Effector memory CD4-positive, alpha-beta T cell (primary cell): ENCODE measurements at places on chromosomes 11 and 22.

- no peak overlapping the region for H3K27ac ChIP-seq
- H3K4me3 ChIP-seq: peak overlapping the region; percentile 37
- H3K36me3 ChIP-seq: no peaks in the 10 kb centered on the region
- peaks cover 28% of the 10 kb centered on the region for H3K27me3 ChIP-seq
Measured at GRCh38 chr11:33868647-33869461, 23.0 kb downstream of the LMO2 start.

DNA sequence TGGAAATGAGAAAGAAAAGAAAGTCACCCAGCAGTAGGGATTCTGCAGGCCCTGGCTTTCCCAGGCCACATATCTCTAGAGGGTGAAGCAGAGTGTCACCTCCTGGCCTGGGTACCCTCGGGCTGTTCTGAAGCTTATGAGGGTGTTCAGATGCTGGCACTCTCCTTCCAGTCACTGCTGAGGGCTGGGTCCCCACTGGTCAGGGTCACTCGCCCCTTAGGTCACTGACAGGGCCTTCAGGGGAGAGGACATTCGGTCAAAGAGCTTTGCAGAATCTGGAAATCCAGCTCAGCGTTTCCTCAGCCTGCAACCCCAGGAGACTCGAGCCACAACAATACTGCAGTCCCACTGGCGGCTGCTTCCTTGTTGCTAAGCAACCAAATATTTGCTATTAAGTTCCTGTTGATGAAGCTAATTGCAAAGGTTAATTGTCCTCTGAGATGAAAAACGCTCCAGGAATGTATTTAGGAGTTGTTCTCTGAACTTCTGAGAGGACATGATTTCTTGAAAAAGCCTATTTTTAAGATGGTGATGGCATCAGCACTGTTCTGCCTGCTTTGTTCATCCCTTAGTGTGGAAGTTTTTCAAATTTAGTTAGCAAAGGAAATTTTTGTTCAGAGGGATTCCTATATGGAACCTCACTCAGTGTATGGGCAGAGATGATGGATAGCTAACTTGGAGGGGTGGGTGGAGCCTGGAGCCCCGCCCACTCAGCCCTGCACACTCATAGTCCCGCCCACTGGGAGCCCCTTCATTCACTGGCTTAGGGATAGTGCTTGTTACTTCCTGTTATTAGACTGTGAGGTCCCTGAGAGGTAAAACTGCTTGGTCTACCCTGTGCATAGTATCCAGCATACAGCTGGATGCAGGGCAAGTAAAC, 109.2 kb downstream of the CSNK2A3 start:
- peak; percentile 2 for DNase-seq
- H3K4me1 ChIP-seq: peaks cover 21% of the 10 kb centered on the region
- no peak overlapping the region for H3K4me3 ChIP-seq
- no peaks in the 10 kb centered on the region for H3K27me3 ChIP-seq
- no peaks in the 10 kb centered on the region for H3K36me3 ChIP-seq
- peak overlapping the region; percentile 58 for H3K27ac ChIP-seq

GRCh38 chr11:2385156-2386151, 8.3 kb downstream of the CD81 start:
- peaks cover 44% of the 10 kb centered on the region for H3K4me1 ChIP-seq
- no peak for DNase-seq
- no peaks in the 10 kb centered on the region for H3K27me3 ChIP-seq
- no peak overlapping the region for H3K27ac ChIP-seq
- H3K4me3 ChIP-seq: no peak overlapping the region

- H3K27me3 ChIP-seq: no peaks in the 10 kb centered on the region
- DNase-seq: no peak
- no peak overlapping the region for H3K27ac ChIP-seq
- H3K4me1 ChIP-seq: no peaks in the 10 kb centered on the region
Measured at GRCh38 chr11:108112057-108112456, 9.3 kb upstream of the ACAT1 start.

DNA sequence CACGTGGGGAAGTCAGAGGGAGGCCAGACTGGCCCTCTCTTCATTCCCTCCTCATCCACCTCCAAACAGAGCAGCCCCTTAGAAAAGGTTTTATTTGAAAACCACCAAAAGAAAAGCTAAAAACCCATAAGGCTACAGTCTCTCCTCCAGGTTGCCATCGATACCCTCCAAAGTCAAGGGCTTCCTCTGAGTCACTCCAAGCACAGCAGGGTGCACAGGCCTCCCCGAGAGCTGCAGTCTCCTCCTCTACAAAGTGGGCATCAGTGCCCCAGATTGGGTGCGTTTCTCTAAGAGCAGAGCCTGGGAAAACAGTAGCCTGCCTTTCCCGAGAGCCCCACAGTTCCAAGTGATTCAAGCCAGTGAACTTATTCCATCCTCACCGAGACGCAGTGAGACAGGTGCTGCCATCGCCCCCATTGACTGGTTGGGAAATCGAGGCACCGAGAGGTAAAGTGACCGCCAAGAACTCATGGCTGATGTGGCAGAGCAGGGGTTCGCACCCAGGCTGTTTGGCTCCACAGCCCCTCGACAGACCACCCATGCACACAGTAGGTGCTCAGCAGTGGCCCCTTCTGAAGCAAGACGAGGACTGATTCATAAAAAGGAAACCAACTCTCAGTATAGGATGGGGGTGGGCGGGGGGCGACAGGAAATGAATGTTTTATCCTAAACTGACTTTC, 91.7 kb upstream of the SHISAL1 start:
- H3K4me3 ChIP-seq: no peak overlapping the region
- no peaks in the 10 kb centered on the region for H3K4me1 ChIP-seq
- no peaks in the 10 kb centered on the region for H3K27me3 ChIP-seq
- no peak overlapping the region for H3K27ac ChIP-seq
- no peaks in the 10 kb centered on the region for H3K36me3 ChIP-seq
- DNase-seq: no peak

GRCh38 chr11:114619659-114620173, 24.1 kb upstream of the NXPE4 start:
- no peaks in the 10 kb centered on the region for H3K27me3 ChIP-seq
- no peak overlapping the region for H3K27ac ChIP-seq
- no peaks in the 10 kb centered on the region for H3K36me3 ChIP-seq
- no peaks in the 10 kb centered on the region for H3K4me1 ChIP-seq
- DNase-seq: no peak
- no peak overlapping the region for H3K4me3 ChIP-seq

- no peaks in the 10 kb centered on the region for H3K36me3 ChIP-seq
- H3K4me3 ChIP-seq: no peak overlapping the region
- no peaks in the 10 kb centered on the region for H3K27me3 ChIP-seq
- H3K27ac ChIP-seq: no peak overlapping the region
- no peaks in the 10 kb centered on the region for H3K4me1 ChIP-seq
Measured at GRCh38 chr11:83219095-83219494, 25.6 kb downstream of the ANKRD42 start.

DNA sequence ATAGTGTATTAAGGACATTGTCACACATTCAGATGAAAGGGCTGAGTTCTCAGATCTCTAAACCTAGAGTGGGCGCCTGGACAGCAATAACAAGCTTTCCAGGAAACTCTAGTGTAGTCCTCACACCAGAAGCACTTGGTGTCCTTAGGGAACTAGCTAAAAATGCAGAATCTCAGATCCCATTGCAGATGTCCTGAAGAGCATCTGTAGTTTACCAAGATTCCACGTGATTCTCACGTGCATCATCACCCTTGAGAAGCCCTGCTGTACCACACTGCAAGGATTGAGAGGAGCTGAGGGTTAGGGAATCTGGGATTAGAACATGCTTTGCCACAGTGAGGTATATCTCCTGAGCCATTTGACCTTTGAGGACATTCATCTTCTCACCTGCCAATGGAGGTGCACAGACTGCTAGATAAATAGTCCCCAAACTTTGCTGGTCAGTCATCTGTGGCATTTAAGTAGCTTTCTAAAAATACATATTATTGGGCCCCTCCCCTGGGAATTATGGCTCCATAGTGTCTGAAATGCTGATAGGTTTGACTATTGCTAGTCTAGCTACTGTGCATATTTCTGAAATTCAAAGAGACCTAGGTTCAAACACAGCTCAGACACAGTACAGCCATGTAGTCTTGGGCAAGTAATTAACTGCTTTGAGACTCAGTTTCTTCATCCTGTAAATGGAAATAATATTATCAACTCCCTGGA, 1068.9 kb downstream of the OPCML start:
- no peak overlapping the region for H3K4me3 ChIP-seq
- H3K27me3 ChIP-seq: no peaks in the 10 kb centered on the region
- no peaks in the 10 kb centered on the region for H3K36me3 ChIP-seq

DNA sequence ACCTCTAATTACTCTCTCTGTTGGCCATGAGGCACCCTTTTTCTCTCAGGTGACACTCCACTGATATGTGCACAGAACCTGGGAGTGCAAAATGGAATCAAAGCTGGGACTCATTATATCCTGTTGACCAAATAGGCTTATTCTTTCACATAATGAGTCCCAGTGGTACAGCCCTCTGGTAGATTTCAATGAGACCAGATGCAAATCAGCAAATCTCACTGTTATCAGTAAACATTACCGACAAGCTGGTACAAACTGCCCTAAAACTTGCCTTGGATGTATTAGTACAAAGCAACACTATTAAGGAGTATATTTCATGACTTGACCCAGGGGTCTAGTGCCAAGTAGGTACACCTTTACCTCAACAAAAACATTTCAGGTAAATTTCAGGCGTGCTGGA, 128.3 kb downstream of the DDX10 start:
- H3K27me3 ChIP-seq: no peaks in the 10 kb centered on the region
- no peak overlapping the region for H3K27ac ChIP-seq
- no peaks in the 10 kb centered on the region for H3K4me1 ChIP-seq
- H3K4me3 ChIP-seq: no peak overlapping the region

GRCh38 chr11:68340784-68341556, 28.6 kb downstream of the LRP5 start:
- H3K27ac ChIP-seq: no peak overlapping the region
- H3K4me3 ChIP-seq: no peak overlapping the region
- H3K36me3 ChIP-seq: no peaks in the 10 kb centered on the region
- DNase-seq: no peak
- peaks cover 22% of the 10 kb centered on the region for H3K4me1 ChIP-seq
- H3K27me3 ChIP-seq: no peaks in the 10 kb centered on the region

DNA sequence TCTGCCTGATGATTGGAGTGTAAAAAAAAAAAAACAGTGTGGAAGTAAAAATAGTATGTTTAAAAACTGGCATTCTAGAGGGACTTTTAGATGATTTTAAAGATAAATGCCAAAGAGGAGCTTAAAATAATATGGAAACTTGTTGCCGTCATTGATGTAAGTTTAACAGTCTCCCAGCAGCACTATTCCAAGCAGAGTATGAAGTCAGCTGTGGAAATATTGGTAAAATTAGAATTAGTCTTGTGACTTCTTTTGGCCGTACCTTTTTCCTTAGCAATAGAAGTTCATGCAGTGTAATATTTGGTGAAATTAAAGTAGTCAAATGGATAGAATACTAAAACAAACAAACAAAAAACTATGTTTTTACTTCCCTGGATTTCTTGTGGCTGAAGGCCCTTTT, 134.9 kb downstream of the METTL15 start:
- no peaks in the 10 kb centered on the region for H3K27me3 ChIP-seq
- H3K4me3 ChIP-seq: no peak overlapping the region
- no peak overlapping the region for H3K27ac ChIP-seq
- no peaks in the 10 kb centered on the region for H3K4me1 ChIP-seq
- no peaks in the 10 kb centered on the region for H3K36me3 ChIP-seq

GRCh38 chr11:127624306-127624856, 623.8 kb upstream of the KIRREL3 start:
- no peak for DNase-seq
- no peak overlapping the region for H3K4me3 ChIP-seq
- no peaks in the 10 kb centered on the region for H3K4me1 ChIP-seq
- no peak overlapping the region for H3K27ac ChIP-seq

- H3K27me3 ChIP-seq: no peaks in the 10 kb centered on the region
- DNase-seq: no peak
- H3K27ac ChIP-seq: no peak overlapping the region
- H3K4me3 ChIP-seq: no peak overlapping the region
- H3K36me3 ChIP-seq: no peaks in the 10 kb centered on the region
Measured at GRCh38 chr11:13297917-13298356, 20.3 kb downstream of the BMAL1 start.

DNA sequence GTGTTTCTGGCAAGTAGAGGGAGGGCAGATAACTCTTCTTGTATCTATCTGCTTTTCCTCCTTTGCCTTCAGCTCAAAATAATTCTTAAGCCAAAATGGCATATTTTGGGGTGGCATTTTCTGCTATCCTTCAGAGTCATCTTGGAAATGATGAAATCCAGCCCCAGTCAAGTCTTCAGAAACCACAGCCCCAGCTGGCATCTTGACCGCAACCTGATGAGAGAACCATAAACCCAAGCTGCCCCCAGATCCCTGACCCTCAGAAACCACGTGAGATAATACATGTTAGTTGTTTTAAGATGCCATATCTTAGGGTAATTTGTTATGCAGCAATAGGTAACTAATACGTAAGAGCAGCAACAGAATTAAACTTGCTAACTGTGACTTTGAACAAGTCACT, 15.1 kb upstream of the PAMR1 start:
- no peaks in the 10 kb centered on the region for H3K27me3 ChIP-seq
- DNase-seq: no peak
- no peak overlapping the region for H3K4me3 ChIP-seq
- no peaks in the 10 kb centered on the region for H3K36me3 ChIP-seq
- H3K27ac ChIP-seq: no peak overlapping the region
- H3K4me1 ChIP-seq: no peaks in the 10 kb centered on the region

- peaks cover 3% of the 10 kb centered on the region for H3K36me3 ChIP-seq
- H3K4me1 ChIP-seq: peaks cover 4% of the 10 kb centered on the region
- no peak for DNase-seq
- H3K4me3 ChIP-seq: peak overlapping the region; percentile 87
- peak overlapping the region; percentile 88 for H3K27ac ChIP-seq
Measured at GRCh38 chr11:34915136-34916014, 804 bp downstream of the APIP start.

DNA sequence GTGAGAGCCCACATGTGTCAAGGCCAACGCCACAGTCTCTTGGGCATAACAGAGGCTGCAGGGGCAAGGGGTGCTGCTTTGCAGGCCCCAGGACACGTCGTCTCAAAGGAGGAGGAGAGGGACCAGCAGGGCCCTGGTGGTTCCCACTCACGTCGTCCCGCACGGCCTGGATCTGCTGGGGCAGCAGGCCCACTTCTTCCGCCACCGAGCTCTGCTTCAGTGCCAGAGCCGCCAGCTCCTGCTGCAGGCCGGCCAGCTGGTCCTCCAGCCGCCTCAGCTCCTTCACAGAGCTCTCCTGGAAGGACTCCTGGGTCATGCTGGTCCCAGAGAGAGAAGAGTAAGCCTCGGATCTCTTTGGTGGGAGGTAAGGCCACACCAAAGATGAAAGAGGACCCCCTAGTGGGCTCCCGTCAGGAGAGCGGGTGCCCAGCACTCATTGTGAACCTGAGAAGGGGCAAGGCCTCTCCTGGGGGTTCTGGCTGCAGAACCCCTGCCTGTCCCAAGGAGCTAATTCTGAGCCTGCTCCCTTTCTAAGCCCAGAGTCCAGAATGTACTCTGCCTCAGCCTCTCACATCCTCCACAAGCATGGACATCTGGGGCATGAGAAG, 15.6 kb downstream of the SUN2 start:
- no peak overlapping the region for H3K27ac ChIP-seq
- H3K4me3 ChIP-seq: no peak overlapping the region
- no peaks in the 10 kb centered on the region for H3K27me3 ChIP-seq
- peaks cover 99% of the 10 kb centered on the region for H3K36me3 ChIP-seq
- no peak for DNase-seq
